ENCODE measurements at places on chromosomes 5 and 9.

- no peak for DNase-seq
Measured at GRCh38 chr5:15021266-15022046, 149.9 kb upstream of the ANKH start.

GRCh38 chr5:5953584-5954274 lies 424.6 kb downstream of the MED10 start:
- no peak for DNase-seq

- DNase-seq, result no peak
Measured at GRCh38 chr9:80605793-80606192, 1034.0 kb downstream of the TLE4 start.

DNA sequence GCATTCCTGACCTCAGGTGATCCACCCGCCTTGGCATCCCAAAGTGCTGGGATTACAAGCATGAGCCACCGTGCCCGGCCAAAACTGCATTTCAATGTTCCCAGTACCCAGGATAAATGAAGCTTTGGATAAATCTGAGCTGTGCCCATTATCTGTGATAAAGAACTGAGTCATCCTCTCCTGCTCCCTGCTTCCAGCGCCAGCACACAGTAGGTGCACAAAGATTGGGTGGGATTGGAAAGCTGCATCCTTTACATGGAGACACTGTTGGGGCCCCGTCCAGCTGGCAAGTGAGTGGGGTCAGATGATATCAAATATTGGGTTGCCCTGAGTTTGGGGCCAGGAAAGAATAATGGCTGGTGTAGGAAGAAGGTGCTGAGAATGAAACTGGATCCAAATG lies 17.4 kb downstream of the SH2D3C start:
- no peak for DNase-seq

DNA sequence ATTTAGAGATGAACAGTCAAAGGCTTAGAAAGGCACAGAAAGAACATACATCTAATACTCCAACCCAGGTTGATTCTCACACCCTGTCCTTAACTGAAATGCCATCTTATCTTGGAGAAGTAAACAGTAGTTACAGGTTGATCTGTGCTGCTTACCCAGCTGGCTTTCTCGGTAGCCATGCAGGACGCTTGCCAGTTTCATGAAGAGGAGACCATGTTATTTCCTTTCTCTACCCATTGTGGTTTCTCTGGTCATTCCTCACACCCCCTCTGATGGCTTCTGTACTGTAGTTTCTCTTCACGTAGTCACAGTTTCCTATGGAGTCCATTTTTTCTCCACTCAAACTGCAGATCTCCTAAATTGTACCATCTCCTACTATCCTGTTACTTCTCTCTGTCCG lies 206.0 kb downstream of the SGCD start:
- DNase-seq, result no peak

GRCh38 chr9:22049411-22049810 lies 40.3 kb upstream of the CDKN2B start:
- no peak for DNase-seq

GRCh38 chr5:97135868-97136267 lies 6.5 kb downstream of the LIX1 start:
- DNase-seq, result no peak

GRCh38 chr9:81379655-81380054 lies 309.7 kb downstream of the TLE1 start:
- DNase-seq, result no peak

DNA sequence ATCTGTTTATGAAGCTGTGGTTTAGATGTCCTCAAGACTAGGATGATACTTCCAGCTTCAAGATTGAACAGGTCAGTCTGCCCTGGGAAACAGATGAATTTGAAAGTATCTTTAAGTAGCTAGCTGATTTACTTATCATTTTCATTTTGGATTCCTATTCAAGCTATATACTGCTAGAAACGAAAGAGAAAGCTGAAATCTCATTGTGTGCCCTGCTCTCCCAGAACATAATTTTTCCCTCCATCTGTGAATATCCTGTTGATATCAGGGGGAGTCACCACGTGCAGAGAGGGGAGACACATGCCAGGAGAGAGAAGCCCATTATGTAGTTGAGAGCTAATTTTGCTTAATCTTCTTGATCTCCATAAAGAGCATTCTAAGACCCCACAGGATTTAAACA lies 439.1 kb downstream of the NR2F1-AS1 start:
- no peak for DNase-seq

DNA sequence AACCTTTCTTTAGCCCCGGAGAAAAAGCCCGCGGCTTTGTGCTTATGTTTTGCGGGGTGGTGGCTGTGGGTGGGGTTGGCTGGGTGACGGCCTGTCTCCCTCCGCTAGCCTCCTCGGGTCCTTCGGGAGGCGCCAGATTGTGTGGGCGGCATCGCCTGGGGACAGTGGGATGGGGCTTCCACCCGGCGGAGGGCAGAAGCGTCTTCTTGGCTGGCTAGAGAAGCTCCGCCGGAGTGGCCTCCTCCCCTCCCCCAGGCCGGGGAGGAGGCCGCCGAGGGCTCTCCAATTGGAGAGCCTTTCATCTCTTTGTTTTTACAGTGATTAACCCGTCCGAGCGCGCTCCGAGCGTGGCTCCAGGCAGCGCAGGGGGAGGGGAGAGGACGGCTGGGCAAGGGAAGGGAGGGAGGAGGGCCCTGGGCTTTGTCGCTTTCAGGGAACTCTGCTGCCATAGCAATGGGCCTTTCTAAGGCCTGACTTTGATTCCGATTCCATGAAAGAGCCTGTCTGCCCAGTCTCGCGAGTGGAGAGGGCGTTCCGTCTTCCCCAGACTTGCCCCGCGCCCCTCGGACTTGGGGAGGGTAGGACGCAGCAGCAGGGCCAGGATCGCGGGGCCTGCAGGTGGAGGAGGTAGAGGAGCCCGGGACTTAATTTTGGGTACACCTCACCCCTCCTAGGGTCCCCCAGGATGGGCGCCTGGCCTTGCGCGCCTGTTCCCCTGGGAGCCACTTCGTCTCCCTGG lies 36.7 kb upstream of the TIFAB start:
- peak; percentile 56 for DNase-seq

DNA sequence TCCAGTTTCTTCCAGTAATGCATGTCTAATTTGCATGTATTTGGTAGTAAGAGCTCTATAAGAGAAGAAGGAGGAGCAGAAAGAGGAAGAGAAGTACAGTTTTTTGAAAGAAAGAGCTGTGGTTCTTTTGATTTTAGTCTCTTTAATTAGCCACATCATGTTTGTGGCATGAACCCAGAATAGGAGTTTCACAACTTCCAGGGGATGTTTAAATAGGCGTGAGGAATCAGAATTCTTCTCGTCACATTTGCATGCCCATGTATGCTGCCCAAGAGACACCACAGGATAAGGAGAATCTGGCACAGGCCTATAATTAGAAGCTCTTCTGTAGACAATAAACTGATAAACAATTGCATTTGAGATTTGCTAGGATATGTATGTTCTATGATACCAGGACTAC lies 78.7 kb downstream of the GAS1 start:
- no peak for DNase-seq

GRCh38 chr5:621341-621761 lies 9.2 kb downstream of the CEP72 start:
- DNase-seq, result no peak

- no peak for DNase-seq
Measured at GRCh38 chr9:85453850-85454249, 287.9 kb downstream of the AGTPBP1 start.

DNA sequence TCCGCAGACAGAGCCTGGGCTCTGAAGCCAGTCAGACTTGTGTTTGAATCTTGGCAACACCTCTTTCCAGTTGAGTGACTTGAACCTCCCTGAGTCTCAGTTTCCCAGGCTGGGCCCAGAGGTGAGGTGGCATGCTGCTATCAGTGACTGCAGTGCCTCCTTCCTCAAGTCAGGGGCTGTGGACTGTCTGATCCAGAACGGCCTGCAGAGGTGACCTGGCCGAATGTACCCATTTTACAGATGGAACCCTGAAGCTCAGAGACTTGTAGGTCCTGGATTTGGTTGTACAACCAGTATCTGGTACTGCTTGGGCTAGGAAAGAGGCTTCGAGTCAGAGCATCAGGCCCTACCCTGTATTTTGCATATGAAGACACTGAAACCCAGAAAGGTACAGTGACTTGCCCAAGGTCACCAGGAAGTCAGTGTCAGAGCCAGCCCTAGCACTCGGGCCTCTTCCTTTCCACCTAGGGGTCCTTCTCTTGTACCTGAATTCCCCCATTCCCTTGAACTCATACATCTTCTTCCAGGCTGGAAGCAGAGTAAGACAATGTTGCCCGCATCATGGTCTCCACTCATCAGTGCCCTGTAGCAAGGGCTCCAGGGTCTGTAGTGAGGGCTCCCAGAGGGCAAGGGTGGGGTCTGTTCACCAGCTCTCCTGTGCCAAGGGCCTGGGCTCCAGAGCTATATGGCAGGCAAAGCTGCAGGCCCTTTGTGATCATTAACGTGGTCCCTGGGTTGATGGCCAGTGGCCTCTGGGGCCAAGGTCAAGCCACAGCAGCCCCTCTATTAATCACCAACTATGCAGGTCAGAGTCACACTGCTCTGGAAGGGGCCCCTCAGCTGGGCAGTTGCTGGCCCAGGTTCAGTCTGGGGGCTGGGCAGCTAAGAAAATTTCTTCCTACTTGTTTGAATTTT lies 28.5 kb downstream of the GSN start:
- no peak for DNase-seq

GRCh38 chr5:151357097-151357496 lies 9.7 kb upstream of the SLC36A2 start:
- DNase-seq, result no peak

GRCh38 chr9:129241725-129242124 lies 63.7 kb upstream of the IER5L start:
- DNase-seq, result no peak

- DNase-seq, result no peak
Measured at GRCh38 chr9:89536600-89536999, 38.7 kb upstream of the SEMA4D start.

DNA sequence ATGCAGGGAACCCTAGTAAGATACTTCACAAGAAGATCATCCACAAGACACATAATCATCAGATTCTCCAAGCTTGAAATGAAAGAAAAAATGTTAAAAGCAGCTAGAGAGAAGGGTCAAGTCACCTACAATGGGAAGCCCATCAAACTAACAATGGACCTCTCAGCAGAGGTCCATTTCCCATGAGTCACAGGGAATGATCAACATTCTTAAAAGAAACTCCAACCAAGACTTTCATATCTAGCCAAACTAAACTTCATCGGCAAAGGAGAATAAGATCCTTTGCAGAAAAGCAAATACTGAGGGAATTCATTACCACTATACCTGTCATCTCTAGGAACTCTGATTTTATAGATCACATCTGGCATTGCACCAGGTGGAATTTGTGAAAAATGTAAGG lies 52.9 kb upstream of the SPATA31E1 start:
- DNase-seq, result no peak

DNA sequence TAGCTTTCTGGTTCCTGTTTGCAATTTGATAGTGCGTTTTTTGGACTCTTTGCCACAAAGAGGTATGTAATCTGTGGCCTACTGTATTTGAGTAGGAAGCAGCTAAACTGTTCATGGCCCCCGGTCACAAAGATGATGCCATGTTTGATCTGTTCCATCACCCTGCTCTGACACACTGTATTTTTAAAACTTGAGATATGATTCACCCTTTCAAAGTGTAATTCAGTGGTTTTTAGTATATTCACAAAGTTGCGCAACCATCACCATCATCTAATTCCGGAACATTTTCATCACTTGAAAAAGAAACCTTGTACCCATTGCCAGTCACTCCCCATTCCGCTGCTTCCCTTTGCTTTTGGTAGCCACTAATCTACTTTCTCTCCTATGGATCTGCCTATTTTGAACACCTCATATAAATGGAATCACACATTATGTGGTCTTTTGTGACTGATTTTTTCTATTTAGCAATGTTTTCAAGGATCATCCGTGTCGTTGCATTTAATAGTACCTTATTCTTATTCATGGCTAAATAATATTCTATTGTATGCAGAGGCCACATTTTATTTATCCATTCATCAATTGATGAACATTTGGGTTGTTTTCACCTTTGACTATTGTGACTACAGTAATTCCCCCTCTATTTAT lies 141.6 kb downstream of the NR3C1 start:
- no peak for DNase-seq

DNA sequence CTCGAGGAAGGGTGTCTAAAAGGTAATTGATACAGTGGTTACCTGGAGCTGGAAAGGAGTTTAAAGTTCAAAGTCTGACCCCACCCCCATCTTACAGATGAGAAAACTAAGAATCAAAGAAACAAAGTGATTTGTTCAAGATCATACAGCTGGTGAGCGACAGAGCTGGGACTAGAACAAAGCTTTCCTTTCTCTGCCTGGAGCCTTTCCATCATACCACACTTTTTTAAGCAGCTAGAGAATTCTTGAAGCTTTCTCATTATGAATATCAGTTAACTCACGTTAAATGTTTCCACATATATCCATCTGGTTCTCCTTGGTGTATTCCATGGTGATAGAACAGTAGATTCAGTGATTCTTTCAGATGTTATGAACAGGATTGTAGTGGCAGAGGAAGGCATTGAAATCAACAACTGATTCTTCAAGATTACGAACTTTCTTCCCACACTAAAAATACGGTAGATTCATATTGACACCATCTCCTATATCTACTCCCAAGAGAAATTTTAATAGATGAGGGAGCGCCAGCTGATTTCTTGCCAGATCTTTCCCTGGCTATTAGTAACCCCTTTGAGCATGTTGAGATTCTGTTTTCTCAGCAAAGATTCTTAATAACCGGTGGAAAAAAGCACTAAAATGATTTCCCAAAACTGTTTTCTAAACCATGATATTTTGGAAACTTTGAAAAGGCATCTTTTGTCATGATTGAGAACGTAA lies 233.7 kb downstream of the ADAMTSL1 start:
- no peak for DNase-seq

DNA sequence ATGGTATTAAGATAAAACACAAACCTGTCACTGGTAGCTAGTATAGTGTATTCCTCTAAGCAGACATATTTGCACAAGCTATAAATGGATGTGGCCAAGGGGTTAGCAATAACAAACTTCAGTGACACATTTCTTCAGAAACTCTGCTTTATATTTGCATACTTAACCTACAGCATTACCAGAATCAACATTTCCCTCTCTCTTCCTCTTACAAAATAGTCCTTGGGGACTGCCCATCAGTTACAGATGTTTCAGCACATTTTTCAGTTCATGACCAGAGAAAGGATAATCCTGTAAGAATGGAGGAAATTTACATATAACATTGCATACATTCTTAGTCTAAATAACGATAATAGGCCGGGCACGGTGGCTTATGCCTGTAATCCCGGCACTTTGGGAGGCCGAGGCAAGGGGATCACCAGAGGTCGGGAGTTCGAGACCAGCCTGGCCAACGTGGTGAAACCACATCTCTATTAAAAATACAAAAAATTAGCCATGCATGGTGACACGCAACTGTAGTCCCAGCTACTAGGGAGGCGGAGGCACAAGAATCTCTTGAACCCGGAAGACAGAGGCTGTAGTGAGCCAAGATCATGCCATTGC lies 25.3 kb upstream of the SLC1A1 start:
- no peak for DNase-seq

GRCh38 chr5:180820788-180821321 lies 18.2 kb upstream of the MGAT1 start:
- DNase-seq, result no peak

GRCh38 chr9:31078175-31078574 lies 1306.3 kb upstream of the ACO1 start:
- no peak for DNase-seq

GRCh38 chr9:1267141-1267570 lies 217.0 kb downstream of the DMRT2 start:
- no peak for DNase-seq

- no peak for DNase-seq
Measured at GRCh38 chr9:85647571-85647970, 94.2 kb downstream of the AGTPBP1 start.

Measured in 8988T (cell line).